ENCODE measurements at places on chromosomes 7 and 10.
A peak's percentile ranks its signal among the peaks of the same experiment; 100 is the strongest.

- DNase-seq = no peak
Observed at GRCh38 chr10:97434055-97434454, 8.1 kb downstream of the PGAM1 start.

DNA sequence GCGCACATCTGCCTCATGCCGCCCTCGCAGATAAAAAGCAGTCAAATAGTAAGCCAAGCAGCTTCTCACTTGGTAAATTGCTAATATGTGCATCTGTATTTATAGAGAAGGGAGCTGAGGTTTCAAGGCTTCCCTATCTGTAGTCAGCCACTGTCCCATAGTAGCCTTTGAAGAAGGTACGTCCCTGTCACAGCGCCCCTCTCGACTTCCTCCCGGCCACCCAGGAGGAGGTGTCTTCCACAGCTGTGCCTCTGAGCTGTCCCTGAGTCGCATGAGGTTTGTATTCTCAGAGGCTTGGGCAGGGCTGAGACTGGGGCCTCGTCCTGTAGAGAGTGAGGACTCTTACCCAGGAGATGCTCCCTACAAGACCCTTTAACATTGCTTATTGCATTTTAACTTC is 49.0 kb downstream of the SPOCK2 start:
- no peak for DNase-seq

DNA sequence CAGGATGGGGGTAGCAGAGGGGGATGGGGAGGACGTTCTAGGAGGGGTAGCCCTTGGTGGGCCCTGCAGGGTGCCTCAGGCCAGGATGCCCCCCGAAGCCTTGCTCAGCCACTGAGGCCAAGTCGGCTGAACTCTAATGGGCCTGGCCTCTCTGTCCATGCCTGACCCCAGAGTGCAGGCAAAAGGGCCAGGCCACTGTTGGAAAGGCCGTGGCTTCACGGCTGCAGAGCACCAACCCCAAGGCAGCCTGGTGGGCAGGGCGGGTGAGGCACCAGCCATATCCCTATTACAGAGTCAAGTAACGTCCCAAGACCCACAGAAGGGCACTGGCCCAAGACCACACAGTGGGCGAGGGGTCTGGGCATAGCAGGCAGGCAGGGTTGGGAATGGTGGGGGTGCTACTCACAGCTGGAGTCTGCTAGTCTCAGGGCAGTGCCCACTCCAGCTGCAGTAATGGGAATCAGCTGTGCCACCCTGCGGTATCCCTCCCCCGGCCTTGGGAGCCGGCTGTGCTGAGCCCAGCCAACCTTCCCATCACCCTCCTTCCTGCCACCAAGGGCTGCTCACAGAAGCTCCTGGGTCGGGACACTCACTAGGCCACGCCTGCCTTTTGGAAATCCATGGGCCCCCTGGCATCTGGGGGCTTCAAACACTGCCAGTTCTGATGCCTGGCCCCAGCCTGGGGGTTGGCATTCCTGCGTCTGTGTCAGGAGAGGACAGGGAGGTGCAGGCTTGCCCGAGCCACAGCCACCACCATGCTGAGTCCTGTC is 4.0 kb upstream of the LFNG start:
- no peak for DNase-seq

DNA sequence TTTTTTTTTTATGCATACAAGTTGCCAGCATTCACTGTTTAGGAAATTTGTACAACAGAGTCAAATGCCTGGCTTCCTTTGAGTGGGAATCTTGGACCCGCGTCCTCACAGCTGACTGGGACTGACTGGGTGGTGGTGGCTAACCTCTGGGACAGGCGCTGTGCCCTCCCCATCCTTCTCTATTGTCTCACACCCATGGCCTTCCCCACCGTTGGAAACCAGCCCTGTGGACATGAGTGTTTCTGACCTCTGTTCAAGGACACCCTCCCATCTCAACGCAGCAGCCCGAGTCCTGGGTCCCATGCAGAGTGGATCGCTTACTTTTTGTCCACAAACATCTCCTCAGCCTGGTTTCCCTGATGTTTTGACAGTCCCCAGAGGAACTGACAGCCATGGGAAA is 125.1 kb upstream of the PPIF start:
- no peak for DNase-seq

DNA sequence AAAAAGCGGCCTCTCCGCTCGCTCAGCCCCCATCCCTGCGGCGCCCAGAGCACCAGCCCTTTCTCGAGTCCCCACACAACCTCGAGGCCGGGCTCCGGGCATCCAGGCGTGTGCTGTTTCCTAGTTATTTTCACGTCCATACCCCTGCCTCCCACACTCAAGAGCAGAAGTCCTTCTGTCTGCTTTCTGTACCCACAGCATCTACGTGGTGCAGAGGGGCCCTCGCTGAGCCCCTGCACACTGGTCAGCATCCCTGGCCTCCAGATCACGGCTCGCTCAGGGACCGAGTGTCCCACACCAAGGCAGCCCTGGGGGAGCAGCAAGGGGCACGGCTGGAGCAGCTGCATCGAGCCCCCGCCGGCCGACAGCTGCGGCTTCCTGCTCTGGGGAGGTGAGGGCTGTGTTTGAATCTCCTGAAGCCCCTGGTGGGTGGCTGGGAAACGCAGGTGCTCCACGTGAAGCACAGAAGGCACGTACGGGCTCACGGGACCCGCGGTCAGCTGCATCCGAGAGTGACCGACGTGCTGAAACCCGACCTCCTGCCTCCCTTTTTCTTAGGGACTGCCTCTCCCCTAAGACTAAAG is 333.1 kb downstream of the DNAJB6 start:
- DNase-seq = no peak

GRCh38 chr10:15491856-15492642 is 121.0 kb upstream of the FAM171A1 start:
- no peak for DNase-seq

GRCh38 chr7:159144758-159145489 is at the start of gene VIPR2:
Gene VIPR2, minus strand, starts transcription at chr7:159144867. Its CDS starts 96 bp downstream, at chr7:159144771.
- DNase-seq = no peak

DNA sequence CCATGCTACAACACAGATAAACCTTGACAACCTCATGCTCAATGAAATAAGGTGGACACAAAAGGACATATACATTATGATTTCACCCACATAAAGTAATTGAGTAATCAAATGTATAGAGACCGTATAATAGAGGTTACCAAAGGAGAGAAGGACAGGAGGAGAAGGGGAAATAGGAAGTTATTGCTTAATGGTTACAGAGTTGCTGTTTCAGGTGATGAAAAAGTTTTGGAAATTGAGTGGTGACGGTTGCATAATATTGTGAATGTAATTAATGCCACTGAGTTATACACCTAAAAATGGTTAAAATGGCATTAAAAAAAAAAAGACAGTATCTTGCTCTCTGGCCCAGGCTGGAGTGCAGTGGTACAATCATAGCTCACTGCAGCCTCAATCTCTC is 1.5 kb upstream of the OGDH start:
- no peak for DNase-seq

- no peak for DNase-seq
Observed at GRCh38 chr7:130853503-130854279, 119.7 kb upstream of the KLF14 start.

GRCh38 chr10:72615970-72616369 is 9.9 kb downstream of the MICU1 start:
- no peak for DNase-seq

DNA sequence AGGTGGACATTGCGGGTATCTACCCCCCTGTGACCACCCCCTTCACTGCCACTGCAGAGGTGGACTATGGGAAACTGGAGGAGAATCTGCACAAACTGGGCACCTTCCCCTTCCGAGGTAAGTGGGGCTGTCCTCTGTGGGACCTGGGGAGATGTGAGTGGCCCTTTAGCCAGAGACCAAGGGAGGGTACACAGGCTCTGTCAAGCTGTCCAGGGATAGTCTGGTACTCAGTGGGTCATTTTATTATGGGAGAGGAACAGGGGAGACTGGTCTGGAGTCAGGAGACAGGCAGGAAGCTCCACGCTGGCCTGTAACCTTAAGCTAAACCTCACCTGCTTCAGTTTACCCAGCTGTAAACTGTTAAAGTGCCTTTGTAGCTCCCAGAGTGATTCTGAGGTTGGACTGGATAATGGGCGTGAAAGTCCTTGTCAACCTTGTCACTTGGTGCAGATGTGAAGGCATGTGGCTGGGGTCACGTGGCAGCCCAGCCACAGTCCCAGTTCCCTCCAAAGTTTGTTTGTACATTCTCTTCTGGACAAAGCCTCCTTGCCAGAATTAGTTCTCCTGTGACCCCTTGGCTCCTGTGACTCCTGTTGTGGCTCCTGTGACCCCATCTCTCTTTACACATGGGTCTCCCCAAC is 729 bp downstream of the HOGA1 start:
- no peak for DNase-seq

- DNase-seq = no peak
Observed at GRCh38 chr7:91041141-91041540, 223.1 kb upstream of the FZD1 start.

DNA sequence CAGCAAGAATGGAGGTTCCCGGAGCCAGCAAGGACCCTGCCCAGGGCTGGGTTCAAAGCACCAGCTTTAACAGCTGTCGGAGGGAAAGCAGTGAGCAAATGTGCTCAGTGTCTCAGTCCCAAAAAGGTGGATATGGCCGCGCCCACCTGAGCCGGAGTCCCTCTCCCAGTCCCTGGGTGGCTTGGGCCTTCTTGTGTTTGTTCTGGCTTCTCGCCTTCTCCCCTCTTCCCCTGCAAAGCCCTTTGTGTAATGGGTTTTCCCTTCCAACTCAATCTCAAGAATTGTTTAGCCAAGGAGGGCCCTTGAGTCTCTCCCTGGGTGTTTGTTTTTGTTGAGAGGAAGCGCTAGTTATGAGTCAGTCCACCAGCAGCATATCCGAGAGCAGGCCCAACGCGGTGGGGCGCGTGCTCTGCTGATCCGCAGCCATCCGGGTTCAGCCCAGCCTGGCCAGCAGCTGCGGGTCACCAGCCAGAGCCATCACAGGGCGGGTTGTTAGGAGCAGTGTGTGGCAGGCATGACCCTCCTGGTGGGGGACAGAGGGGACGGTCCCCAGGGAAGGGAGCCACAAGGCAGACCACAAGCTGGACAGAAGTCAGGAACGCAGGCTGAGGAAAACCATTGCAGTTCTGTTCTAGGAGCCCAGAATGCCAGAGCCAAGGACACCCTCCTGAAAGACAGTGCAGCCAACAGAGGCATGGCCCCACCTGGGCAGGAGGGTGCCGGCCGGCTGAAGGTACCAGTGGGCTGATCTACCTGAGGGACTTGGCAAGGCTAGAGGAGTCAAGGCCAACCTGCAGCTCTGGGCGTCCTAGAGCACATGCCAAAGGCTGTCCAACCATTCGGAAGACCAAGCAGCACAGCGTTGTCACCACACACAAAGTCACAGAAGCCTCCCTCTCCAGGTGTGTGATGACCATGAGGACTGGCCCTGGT is 21.3 kb downstream of the CALML3 start:
- DNase-seq = no peak

DNA sequence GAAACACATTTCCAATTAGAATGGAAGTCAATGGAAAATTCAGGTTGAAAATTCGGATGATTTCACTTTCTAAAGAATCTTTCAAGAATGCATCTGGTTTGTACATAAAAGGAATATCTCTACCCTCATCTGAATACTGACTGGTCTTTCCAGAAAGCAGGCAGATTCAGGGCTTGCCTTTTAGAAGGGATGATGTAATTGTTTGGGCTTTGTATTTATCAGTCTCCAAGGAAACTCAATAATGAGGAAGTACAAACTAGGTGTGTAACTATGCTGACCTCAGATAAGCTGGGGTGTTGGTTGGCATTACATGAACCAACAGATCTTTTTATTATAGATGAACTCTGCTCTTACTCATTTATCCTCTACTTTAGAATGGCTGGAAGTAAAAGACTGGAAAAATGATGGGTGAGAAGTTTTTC is 24.1 kb downstream of the PDLIM1 start:
- DNase-seq = peak; percentile 83

GRCh38 chr7:33707427-33707826 is 197.9 kb upstream of the BMPER start:
- no peak for DNase-seq

DNA sequence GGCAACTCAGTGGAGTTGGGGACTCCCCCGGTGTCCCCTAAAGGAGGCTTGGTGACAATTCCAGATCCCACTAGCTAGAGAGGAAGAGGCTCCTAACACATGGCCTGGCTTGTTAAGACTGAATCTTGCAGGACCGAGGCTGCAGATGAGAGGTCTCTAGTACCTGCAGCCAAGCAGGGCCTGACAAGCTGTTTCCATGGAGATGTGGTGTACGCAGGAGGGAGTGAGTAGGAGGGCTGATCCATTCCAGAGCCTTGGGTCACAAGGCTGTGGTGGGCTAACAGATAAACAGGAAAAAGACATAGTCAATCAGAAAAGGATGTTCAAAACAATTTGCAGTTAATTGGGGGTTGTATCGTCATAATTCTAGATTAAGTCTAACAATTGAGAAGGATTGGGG is 77.3 kb upstream of the MKLN1 start:
- no peak for DNase-seq

GRCh38 chr10:538895-539294 is 150.6 kb downstream of the DIP2C start:
- no peak for DNase-seq

Data from CD14-positive monocyte (primary cell).